Left ventricle myocardium inferior (tissue), 1 donor: ENCODE measurements at places on chromosomes 7 and 10. TPM values are rescaled to one million over a fixed set of nuclear protein-coding genes. Genes with fewer than 3 reads are reported as not detected.

The GPR85 gene
- total RNA-seq = 0.69 TPM

The HKDC1 gene
- not detected for total RNA-seq

The ITGB8 gene
- total RNA-seq = 1.5 TPM

The CEP55 gene
- 0.66 TPM for total RNA-seq

The BAG3 gene
- total RNA-seq = 164 TPM

The FANK1 gene
- total RNA-seq = 0.30 TPM

The PRPF18 gene
- 14.7 TPM for total RNA-seq

GRCh38 chr7:144842377-144842851 lies 6.6 kb upstream of the TPK1 start:
- peaks cover 6% of the 10 kb centered on the region for H3K4me1 ChIP-seq
- H3K27me3 ChIP-seq = no peaks in the 10 kb centered on the region
- H3K4me3 ChIP-seq = no peak overlapping the region

DNA sequence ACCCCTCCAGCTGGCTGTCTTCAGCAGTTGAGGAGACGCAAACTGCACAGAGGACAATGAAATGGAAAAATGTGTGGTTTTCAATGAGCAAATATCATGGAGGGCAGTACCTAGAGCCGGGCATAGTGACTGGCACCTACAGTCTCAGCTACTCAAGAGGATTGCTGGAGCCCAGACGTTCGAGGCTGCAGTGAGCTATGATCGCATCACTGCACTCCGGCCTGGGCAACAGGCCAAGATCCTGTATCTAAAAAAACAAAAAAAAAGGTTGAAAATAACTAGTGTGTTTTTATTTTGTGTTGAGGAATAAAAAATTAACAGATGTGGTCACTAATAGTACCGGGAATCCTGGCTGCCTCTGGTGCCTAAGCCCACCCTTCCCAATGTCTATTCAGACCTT lies 345.5 kb downstream of the GALNT17 start:
- no peaks in the 10 kb centered on the region for H3K36me3 ChIP-seq
- no peak overlapping the region for H3K27ac ChIP-seq
- no peak for DNase-seq
- H3K4me1 ChIP-seq = peaks cover 5% of the 10 kb centered on the region
- H3K27me3 ChIP-seq = peaks cover 5% of the 10 kb centered on the region
- no peak overlapping the region for H3K4me3 ChIP-seq

DNA sequence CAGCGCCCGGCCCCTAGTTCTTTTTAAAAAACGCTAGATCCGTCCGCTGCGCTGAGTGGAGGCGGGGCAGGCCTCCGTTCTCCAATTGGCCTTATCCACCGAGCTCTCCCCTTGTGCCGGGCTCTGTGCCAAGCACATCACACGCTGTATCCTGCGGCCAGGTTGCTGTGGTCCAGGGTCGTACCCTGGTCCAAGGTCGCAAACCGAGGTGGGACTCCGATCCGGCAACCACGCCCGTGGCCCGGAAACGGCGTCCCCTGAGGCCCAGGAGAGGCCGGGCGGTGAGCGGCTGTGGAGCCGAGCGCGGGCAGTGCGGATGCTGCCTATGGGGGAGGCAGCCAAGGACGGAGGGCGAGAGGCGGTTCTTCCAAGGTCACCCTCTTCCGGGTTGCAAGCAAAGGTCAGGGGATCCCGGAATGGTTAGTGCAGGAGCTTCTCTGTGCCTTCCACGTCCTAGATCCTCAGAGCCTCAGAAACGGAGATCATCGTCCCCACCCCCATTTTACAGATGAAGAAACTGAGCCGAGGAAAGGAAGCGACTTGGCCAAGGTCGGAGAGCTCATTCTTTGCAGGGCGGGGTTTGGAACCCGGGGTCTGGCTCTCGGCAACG lies 72.4 kb upstream of the LRRC4 start:
- peak overlapping the region; percentile 6 for H3K27ac ChIP-seq
- peaks cover 59% of the 10 kb centered on the region for H3K27me3 ChIP-seq
- no peaks in the 10 kb centered on the region for H3K36me3 ChIP-seq
- H3K4me3 ChIP-seq = peak overlapping the region; percentile 61
- peaks cover 14% of the 10 kb centered on the region for H3K4me1 ChIP-seq

- H3K27me3 ChIP-seq = peaks cover 20% of the 10 kb centered on the region
- no peaks in the 10 kb centered on the region for H3K36me3 ChIP-seq
- no peak overlapping the region for H3K27ac ChIP-seq
- H3K4me3 ChIP-seq = no peak overlapping the region
- DNase-seq = no peak
Observed at GRCh38 chr10:113300201-113300600, 252.7 kb upstream of the HABP2 start.

GRCh38 chr7:158512042-158512441 lies 75.6 kb downstream of the PTPRN2 start:
- no peak for DNase-seq
- H3K36me3 ChIP-seq = no peaks in the 10 kb centered on the region
- H3K4me1 ChIP-seq = no peaks in the 10 kb centered on the region
- H3K27me3 ChIP-seq = peaks cover 62% of the 10 kb centered on the region

DNA sequence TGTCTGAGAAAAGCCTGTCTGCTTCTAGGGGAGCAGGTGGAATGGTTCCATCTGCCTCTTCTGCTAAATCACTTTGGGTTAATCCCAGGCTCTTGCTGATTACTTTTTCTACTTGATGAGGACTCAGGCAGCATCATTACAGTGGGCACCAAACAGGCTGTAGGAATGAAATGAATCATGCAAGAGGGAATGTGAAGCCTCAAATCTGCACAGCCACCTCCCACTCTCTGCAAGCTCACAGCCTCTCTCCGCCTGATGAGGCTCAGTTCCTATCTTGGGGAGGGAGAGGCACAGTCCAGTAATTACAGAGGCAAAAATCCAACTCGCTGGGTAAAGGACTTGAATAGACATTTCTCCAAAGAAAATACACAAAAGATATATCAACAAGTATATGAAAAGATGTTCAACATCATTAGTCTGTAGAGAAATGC lies 34.0 kb downstream of the HSPA12A start:
- no peak overlapping the region for H3K27ac ChIP-seq
- H3K4me3 ChIP-seq = no peak overlapping the region
- H3K4me1 ChIP-seq = peaks cover 20% of the 10 kb centered on the region
- H3K27me3 ChIP-seq = no peaks in the 10 kb centered on the region
